H4 (cell line): ENCODE measurements at places on chromosomes 1 and 21. TPM values are rescaled to one million over a fixed set of nuclear protein-coding genes. Genes with fewer than 3 reads are reported as not detected.

- DNase-seq: no peak
These were observed 18.2 kb upstream of the ARF1 start for GRCh38 chr1:228064296-228064695.

DNA sequence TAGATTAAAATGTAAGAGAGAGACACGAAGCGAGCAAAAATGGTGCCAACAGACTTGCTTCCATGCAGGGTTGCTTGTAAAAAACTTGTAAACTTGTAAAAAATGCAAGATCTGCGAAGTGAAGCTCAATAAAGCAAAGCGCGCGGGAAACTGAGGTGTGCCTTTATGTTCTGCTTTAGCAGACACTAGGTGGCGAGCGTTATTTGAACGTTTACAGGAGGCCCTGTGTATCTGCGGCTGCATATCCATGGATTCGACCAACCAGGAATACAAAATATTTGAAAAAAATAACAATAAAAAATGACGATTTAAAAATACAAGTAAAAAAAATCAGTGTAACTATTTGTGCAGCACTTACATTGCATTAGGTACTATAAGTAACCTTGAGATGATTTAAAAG lies 1.5 kb downstream of the UBE2G2 start:
- DNase-seq: no peak

GRCh38 chr1:60126723-60127122 lies 53.2 kb upstream of the C1orf87 start:
- no peak for DNase-seq

The FCRL5 gene
- total RNA-seq: not detected in 2 replicates

DNA sequence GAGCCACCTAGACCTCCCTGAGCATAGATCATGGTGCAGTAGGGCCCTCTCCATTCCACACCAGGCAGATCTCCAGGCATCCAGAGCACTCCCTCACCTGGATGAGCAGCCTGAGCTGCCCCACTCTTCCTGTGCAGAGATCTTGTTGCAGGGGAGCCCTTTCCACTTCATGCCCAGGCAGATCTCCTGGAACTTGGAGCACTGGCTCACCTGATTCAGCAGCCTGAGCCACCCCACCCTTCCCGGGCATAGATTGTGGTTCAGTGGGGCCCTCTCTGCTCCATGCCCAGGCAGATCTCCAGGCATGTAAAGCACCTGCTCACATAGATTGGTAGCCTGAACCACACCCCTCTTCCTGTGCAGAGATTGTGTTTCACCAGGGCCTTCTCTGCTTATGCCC lies 78.0 kb downstream of the SEC16B start:
- no peak for DNase-seq

The CLEC20A gene
- not detected in 2 replicates for total RNA-seq

GRCh38 chr21:34022627-34023335 lies 50.6 kb upstream of the MRPS6 start:
- peak; percentile 57 for DNase-seq

The EVA1C gene
- total RNA-seq: 3.8 and 7.9 TPM in 2 replicates

- peak; percentile 94 for DNase-seq
These were observed 153.3 kb downstream of the TOMM20 start for GRCh38 chr1:234975122-234975940.

DNA sequence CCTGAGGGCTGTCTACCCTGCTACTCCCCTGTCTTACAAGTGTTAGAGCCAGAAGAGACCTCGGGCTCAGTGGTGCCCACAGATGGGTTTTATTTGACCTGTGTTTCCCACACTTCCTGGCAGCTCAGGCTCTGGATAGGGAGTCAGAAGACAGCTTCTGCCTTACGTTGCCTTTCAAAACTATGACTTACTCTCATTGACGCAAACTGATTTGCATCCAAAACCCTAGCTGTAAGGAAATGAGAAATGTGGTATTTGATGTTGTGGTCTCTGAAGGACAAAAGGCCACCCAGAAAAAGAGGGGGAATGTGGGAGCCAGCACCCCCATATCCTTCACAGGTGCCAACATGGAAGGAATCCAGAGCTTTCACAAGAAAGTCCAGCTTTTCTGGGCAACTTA lies 180.2 kb downstream of the ATG4C start:
- DNase-seq: no peak

The CRP gene
- not detected in 2 replicates for total RNA-seq

The AMY1B gene
- total RNA-seq: not detected in 2 replicates

DNA sequence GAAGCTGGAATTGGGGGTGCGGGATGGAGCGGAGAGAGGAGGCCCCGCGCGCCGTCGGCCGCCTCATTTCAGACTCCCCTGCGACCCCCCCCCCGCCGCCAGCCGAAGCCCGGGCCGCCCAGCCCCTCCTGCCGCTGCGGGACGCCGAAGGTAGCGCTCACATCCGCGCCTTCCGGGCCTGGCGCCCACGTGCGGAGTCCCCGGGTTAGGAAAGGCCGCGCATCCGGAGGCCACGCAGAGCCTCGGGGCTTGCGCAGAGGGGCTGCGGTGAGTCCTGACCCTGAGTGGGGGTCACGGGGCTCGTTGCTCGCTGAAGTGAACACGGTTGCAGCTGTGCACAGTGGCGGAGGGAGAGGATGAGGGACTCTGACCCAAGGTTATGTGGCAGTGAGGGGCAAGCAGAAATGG lies 552 bp upstream of the ZNF496 start:
- peak; percentile 27 for DNase-seq

The PLA2G2C gene
- total RNA-seq: not detected in 2 replicates

DNA sequence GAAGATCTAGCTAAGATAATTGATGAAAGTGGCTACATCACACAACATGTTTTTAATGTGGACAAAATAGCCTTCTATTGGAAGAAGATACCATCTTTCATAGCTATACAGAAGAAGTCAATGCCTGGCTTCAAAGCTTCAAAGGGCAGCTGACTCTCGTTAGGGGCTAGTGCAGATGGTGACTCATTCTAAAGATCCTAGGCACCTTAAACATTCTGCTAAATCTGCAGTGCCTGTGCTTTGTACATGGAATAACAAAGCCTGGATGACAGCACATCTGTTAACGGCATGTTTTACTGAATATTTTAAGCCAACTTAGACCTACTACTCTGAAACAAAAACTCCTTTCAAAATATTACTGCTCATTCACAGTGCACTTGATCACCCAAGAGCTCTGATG lies 65.6 kb upstream of the USP24 start:
- DNase-seq: no peak

The CGN gene
- total RNA-seq: 0.31 and 1.8 TPM in 2 replicates

GRCh38 chr1:28521502-28522164 lies 15.8 kb downstream of the RCC1 start:
- DNase-seq: no peak

- DNase-seq: peak; percentile 84
These were observed 11.4 kb upstream of the PHLDA3 start for GRCh38 chr1:201480231-201481003.

DNA sequence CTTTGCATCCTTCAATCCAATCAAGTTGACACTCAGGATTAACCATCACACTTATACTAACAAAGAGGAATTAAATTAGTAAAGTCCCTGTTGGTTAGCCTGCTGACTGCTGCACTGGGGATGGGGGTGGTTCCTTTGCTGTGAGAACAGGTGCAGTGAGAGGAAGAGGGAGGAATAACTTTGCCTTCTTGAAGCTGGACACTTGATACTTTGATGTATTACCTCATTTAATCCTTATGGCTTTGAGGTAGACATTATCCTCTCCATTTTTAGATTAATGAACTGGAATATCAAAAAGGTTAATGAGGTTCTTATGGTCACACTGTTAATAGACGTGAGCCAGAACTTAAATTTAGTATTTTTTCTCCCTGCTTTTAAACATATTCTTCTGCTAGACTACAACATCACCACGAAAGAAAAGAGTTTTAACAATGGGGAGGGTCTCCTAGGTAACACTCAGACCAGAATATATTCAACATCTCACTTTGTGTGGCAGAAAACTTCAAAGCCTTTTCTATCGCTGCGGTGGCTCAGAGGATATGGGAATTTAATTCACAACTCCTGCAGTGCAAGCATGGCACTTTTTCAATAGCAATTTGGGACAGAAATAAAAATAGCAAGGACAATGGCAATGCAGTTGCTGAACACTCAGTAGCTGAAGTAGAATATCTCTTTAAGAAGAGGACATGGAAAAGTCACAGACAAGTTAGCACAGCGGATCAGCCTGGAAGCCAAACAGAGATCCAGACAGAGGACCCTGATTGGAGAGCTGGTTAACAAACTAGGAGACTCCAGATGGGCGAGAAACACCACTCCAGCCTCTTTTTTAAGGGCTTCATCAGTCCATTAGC lies 68.8 kb upstream of the DNAH14 start:
- DNase-seq: no peak

DNA sequence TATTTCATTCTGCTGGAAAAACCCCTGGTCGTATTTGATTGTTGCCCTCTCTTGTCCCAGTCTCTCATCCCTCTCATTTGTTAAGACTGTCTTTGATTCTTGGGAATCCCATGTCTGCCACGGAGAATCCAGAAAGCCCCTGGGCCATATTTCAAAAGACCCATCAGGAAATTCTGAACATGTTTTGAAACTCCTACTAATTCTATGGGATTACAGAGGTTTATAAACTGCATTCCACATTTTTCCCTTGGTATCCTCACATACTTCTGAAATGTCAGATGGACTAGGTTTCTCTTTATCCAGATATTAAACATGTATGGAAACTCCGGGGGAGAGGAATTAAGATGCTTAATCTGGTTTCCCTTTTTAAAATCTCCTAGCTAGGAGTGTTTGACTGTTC lies 80.0 kb downstream of the HUNK start:
- DNase-seq: no peak

DNA sequence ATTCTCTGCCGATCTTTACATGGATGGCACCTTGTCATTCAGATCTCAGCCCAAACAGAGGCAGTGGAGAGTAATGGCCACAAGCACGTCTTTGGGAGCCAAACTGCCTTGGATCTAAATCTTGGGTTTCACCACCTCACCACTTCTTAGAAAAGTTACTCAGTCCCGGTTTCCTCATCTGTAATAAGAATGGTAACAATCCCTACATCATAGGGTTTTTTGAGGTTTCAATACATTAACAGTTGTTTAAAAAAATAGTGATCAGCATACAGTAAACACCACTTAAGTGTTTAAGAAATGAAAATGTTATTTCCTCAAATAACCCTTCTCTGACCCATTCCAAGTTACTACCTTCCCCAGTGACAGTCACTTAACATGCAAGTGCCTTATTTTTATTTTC lies 38.5 kb upstream of the KCNA3 start:
- DNase-seq: no peak

The LRRC42 gene
- 56.6 and 64.3 TPM in 2 replicates for total RNA-seq

The S100A14 gene
- total RNA-seq: not detected in 2 replicates
